ENCODE measurements at places on chromosomes 1 and 21.

GRCh38 chr21:20260124-20260523 lies 738.1 kb upstream of the NCAM2 start:
- no peak for DNase-seq

DNA sequence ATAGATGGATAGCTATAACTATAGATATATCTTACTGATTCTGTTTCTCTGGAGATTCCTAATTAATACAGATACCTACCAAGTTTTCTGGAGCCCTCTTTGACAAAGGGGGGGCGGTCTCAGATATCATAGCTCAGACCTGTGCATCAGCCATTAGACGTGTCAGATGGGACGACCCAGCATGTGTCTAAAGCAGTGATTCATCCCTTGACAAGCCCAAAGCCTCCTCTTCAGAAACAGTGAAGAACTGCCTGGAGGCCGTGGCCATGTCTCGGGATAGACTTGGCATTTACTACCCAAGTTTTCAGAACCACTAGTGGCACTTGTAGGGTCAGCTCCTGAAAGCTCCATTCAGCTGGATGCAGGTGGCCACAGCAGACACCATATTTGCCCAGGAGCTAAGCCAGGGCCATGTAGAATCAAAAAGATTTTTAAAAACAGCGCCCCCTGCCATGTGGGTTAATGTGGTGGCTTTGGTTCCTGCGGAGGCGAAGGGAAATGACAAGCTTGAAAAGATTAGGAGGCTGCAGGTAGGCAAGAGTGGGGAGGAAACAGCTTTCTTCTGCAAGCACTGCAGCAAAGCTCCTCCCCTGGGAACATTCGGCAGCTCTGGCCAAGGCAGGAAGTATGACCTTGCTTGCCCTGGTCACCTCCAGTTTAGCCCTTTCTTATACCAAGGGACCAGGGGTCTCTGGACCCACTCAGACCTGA lies 82.2 kb downstream of the FBXO2 start:
- no peak for DNase-seq

GRCh38 chr1:23108918-23109533 lies 59.6 kb downstream of the LUZP1 start:
- DNase-seq, result no peak

DNA sequence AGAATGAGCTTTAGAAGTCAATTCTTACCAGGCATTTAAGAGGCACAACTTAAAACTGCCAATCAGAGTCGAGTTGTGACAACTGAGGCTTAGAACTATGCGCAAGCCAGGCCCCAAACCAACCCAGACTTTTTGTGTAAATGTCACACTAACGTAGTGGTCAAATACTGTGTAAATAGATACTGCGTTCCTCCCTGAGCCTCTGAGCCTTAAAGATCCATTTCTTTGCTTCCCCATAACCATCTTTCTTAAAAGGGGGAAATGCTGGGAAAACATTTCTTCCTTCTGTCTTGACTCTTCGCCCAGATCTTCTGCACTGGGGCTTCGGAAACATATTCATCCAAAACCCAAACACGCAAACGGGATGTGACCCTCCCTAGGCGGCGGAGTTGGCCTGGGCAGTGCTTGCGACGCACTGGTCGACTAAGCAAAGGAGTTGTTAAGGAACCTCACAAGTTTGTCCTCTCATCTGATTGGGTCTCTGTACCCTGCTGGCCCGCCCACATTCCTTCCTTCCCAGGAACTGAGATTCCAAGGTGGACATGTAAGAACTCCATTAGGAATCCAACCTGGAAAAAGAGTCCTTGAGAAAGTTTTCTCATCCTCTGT lies 2.6 kb downstream of the ADAMTS5 start:
- no peak for DNase-seq

- no peak for DNase-seq
Measured at GRCh38 chr21:31671931-31672330, 12.4 kb downstream of the SOD1 start.

- DNase-seq, result no peak
Measured at GRCh38 chr1:174534789-174535188, 87.0 kb downstream of the GPR52 start.

- DNase-seq, result no peak
Measured at GRCh38 chr1:220914283-220915116, 35.3 kb downstream of the HLX start.

DNA sequence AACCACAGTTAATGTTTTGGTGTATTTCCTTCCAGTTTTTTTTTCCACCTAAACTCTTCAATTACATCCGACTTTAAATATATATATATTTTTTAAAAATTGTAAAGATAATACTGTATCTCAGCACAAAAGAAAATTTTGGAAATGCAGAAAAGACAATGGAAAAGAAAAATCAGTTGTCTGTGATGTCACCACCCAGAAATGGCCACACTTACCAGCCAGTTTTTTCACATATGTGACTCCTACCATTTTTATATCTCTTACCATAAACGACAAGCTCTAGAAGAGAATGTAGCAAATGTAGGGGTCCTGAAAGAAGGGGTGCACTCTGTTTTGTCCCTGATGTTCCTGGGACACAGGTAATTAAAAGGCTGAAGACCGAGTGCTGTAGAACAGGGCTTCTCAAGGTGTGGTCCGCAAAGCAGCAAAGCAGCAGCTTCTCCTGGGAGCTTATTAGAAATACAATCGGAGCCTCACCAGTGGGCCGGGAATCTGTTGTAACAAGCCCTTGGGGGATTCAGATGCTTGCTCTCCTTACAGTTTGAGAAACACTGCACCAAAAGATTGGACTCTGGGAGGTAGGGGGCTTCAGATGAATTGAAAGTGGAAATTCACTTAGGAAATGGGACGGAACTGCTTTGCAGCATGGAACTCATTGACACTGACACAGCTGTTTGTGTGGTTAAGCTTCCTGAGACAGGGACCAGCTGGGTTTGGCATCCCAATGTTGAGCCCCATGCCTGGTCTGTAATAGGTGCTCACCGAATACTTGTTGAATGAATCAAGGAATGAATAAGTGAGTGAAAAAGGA lies 44.1 kb downstream of the ALPL start:
- no peak for DNase-seq

- no peak for DNase-seq
Measured at GRCh38 chr1:9774712-9775679, 48.8 kb downstream of the CLSTN1 start.

DNA sequence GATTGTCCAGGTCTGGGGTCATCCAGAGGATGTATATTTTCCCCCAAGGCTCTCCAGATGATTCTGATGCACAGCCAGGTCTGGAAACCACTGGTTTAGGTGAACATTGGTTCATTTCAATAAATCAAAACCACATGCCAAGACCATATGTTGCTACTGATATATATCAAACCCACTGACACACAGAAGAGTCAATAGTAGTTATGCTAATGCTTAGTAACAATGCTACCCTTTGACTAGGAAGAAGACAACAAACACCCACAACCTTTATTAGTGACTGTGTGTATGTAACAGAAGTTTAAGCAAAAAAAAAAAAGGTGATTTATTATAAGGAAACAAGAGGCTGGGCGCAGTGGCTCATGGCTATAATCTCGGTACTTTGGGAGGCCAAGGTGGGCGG lies 35.6 kb upstream of the POU2F1 start:
- no peak for DNase-seq

- no peak for DNase-seq
Measured at GRCh38 chr1:225319871-225320270, 108.0 kb downstream of the LBR start.

GRCh38 chr21:40967771-40968170 lies 120.8 kb upstream of the DSCAM start:
- DNase-seq, result no peak

- DNase-seq, result no peak
Measured at GRCh38 chr1:154557248-154557938, 1.1 kb downstream of the UBE2Q1 start.

DNA sequence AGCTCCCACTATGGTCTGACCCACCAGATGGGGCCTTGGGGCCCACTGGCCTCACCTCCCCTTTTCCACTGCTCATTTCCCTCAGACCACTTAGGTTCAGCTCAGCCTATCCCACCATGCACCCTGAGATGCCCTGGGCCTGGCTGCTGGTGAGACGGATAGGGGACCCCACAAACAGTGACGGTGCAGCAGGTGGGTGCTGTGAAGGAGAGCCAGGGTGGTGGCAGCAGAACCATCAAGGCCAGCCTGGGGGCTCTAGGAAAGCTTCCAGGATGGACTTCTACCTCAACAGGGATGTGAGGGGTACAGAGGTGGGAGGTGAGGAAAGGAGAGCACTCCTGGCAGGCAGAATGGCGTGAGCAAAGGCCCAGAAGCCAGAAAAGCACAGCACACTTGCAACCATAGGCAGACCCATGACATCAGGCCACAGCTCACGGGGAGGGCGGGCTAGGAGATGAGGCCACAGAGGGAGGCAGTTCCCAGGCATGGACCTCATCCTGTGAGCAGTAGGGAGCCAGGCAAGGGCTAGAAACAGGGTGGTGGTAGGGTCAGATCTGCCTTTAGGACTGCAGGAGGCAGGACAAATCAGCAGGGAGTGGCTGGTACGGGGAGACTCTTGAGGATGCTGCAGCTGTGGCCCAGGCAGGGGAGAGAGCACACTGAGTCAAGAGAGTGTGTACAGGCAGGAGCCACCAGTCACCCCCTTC lies 23.1 kb downstream of the CYB5RL start:
- DNase-seq, result no peak

DNA sequence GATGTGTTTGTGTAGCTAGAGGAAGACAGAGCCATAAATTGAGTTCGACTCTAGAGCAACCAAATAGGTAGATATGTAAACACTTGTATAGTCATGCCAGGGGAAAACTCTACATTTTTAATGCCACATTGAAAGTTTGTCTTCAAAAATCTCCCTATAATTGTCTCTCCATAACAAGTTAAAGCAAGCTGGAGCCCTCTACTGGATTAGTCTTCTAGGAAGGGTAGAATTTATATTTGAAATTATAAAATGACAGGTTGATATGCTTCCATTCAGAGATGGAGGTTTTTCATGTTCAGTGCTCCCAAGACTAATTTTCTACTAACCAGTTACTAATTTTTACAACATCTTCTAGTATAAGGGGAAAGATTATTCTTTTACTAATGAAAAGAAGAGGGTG lies 13.1 kb upstream of the COL24A1 start:
- no peak for DNase-seq

Data from right renal pelvis (tissue), 4 donors.